ENCODE measurements at places on chromosomes 11 and 22.

DNA sequence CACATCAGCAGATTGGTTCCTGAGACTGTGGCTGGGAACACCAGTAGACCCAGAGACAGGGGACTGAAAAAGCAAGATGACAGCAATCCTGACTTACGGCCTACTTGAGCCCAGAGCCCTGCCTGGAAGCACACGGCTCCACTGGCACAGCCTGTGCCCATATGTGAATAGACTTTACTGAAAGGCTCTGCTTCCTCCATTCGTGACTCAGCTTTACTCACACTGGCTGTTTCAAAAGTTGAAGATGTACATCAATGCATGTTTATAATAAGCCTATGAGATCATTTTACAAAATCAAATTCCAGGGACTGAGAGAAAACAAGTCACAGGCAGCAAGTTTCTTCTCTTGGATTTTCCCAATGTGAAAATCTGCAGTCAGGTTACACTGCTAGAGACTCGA lies 134.6 kb upstream of the TEAD1 start:
- DNase-seq = no peak

DNA sequence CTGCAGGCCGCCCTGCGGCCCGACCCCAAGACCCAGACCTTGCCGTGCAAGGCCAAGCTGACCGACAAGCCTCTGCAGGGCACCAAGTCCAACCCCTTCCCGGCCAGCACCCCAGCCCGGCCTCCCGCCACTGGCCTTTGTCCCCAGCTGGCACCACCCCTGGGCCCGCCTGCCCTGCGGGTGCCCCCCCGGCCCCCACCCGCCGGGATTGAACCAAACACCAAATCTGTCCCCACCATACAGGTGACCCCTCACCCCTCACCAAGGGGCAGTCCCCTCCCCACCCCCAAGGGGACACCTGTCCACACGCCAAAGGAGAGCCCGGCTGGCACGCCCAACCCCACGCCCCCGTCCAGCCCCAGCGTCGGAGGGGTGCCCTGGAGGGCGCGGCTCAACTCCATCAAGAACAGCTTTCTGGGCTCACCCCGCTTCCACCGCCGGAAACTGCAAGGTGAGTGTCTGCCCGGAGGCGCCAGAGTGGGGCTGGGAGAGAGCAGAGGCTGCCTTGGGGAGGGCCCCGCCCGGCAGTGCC lies 36.2 kb downstream of the MOB2 start:
- no peak for DNase-seq

DNA sequence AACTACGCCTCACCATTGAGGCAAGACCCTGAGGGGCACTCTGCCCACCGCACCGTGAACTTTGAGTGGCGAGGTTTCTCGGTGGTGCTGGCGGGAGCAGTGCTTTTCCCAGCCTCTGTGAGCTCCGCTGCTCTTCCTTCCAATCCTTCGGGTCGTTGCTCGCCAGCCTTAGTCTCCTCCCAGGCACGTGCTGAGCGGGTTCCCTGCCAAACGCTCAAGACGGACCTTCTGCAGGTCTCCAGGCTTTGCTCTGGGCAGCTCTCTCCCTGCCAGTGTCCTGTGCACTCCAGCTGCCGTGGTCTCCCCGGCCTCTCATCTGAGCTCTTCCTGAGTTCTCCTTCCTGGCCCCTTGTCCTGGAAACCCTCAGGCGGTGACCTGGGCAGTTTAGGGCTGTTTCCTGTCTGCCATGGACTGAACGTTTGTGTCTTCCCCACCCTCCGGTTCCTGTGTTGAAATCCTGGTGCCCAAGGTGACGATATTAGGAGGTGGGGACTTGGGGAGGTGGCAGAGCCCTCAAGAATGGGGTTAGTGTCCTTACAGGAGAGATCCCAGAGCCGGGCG lies 11.2 kb upstream of the MUC6 start:
- no peak for DNase-seq

DNA sequence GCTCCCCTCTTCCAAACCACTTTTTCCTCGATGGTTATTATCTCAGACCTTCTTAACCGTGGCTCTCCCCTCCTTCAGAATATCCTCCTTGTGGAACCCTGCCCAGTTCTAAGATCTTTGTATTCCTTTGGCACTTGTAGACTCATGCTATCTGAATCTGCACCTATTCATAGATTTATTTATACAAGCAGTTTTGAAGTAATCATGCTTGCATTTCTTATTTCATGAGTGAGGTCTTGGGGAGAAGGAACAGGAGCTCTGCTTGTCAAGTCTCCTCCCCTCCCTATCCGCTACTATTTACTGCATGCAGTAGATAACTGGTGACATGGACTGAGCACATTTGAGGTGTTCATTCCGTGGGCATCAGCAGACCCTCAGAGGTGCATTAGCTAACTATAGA lies 5.4 kb upstream of the MADD start:
- DNase-seq = no peak

DNA sequence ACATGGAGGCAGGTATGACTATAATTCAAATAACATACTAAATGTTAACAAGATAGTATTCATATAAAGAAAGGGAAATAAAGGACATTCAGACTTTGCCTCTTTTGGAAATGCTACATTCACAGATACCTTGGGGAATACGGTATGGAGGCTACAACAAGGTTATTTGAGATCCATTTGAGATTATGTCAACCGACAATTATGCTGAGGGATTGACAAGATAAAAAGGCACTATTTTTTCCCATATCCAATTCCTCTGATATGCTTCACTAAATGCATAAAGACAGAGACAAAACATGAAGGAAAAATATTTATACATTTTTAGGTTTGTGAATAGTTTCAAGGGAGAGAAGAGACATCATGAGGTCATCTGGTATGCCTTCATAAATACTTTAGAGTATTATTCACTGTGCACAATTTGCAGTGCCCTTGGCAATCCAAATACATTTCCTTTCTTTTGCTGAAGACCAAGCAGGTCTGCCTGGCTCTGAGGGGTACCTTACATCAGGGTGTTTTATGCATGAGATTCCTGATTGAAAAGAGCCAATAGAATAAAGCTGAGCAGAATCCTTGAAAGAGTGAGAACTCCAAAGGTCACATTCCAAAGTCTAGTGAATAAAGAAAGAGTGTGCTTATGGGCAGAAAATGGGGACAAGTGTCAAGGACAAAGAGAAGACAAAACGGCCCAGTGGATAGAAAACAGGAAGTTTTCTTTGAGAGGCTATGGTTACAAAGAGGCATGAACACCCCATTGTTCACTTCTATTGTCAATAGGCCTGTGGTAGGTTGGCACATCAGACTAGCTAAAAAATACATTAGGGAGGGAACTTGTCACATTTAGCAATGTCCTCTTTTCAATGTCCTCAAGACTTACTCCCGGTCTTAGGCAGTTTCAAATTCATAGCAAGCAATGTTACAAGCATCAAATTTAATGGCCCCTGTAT lies 455.8 kb downstream of the LRRC4C start:
- DNase-seq = no peak

- no peak for DNase-seq
Measured at GRCh38 chr11:6927030-6927617, 898 bp downstream of the ZNF215 start.

DNA sequence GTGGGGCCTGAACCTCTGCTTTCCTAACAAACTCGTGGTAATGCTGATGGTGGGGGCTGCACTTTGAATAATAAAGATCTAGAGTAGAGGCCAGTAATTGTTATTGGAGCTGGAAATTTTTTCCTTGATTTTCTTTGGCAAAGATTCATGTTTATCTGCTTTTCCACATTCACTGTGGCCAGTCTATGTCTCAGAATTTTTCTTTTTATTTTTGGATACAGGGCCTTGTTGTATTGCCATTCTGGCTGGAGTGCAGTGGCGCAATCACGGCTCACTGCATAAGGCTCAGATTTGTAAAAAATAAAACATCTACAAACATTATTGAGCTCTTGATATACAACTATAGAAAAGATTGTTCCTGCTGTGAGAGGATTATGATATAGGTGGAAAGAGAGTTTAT lies 1.6 kb downstream of the TMEM135 start:
- no peak for DNase-seq

Measured in activated CD8-positive, alpha-beta memory T cell treated with anti-CD3 and anti-CD28 coated beads, Interleukin-2, amount 10 ng/mL, durations not matched to agents 7 days and 5 days (primary cell).